ENCODE measurements at places on chromosomes 6 and 20.

DNA sequence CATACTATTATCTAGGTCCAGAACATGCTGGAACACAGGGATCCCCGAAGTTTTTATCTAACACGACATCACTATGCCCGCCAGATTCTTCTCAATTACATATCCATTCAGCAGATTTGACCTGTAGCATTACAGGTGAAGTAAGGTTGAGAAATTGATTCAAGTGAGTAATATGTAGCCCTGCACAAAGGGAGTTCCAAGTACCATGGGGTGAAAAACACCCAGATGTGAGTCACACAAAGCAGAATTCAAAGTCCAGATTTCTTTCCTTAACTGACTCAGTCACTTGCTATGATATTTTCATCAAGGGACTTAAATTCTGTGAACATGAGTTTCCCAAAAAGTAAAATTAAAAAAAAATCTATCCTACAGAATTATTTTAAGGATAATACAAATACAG, 655.4 kb upstream of the PTCHD4 start:
- DNase-seq = no peak

DNA sequence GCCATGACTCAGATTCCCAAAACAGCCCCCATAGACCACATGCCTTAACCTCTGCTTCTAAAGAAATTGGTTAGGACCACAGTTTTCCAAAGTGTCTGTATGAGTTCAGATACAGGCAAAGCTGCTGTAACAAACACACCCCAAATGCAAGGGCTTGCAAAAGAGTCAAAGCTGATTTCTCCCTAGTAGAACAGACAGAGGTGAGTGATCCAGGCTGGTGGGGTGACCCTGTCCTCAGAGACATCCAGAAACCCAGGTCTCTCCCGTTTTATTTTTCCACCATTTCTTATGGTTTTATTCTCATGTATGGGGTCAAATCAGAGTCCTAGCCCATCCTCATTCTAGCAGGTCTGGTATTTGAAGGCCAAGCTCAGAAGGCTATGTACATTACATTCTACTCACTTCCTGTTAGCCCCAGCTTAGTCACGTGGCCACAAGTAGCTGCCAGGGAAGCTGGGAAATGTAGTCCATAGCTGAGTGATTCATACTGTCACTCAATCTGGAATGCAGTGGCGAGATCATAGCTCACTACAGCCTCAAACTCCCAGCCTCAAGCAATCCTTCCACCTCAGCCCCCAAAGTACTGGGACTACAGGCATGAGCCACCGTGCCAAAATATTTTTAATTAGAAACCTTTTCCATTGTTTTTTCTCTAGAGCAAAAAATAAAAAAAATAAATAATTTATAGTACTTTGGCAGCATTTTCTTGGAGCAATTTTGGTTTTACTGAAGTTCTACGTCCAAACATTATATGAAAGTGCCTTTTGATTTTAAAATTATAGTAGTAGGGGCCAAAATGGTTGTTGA, 175.2 kb downstream of the ZMYND8 start:
- no peak for DNase-seq

DNA sequence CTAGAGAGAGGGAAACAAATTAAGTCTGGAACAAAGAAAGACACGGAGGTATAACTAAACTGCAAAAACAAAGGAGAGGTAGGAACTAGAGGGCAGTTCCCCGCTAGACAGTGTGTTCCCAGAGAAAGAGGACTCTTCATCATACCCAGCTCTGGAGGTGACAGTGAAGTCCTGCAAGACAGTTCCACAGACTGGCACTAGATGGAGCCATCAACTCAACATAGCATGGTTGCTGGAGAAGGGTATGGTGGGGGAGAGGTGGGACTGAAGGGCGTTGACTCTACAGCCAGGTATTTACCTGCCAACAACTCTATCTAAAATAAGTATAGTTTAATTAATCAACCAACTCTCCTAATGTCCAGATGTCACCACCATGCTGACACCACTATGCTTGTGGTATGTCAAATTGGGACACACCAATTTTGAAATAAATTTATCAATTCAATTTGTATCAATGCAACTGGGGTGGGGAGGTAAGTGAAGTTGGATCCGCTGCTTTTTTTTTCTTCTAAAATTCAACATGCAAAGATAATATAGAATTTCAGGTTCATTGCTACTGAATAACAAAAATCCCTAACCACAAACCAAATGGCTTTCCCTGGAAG, 9.7 kb downstream of the BACH2 start:
- DNase-seq = no peak

DNA sequence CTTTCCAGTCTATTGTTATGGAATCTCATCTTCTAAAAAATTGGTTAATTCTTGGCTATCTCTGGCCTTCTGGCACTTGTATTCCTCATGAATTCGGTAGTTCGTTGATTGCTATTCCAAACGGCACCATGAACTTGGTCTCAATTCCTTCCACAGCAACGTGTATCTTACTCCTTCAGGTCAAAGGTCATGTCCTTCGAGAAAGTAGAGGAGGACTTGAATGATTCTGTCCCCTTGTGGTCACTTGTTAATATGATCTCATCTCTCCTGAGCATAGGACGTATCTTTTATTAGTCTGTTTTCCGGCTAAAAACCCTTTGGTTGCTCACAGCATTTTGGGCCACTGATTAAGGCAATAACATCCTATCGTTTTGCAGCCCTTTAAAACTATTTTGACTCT, 9.4 kb downstream of the TLDC2 start:
- DNase-seq = no peak

- no peak for DNase-seq
Measured at GRCh38 chr6:37877373-37878149, 58.0 kb downstream of the ZFAND3 start.

GRCh38 chr6:683742-684440, 9.0 kb downstream of the EXOC2 start:
- DNase-seq = no peak

- no peak for DNase-seq
Measured at GRCh38 chr20:31707994-31708735, 14.5 kb downstream of the BCL2L1 start.
